ENCODE measurements at places on chromosomes 3 and 15.

- DNase-seq = no peak
Measured at GRCh38 chr15:50082066-50082465, 37.0 kb downstream of the ATP8B4 start.

GRCh38 chr15:53522991-53523390, 236.5 kb downstream of the WDR72 start:
- no peak for DNase-seq

DNA sequence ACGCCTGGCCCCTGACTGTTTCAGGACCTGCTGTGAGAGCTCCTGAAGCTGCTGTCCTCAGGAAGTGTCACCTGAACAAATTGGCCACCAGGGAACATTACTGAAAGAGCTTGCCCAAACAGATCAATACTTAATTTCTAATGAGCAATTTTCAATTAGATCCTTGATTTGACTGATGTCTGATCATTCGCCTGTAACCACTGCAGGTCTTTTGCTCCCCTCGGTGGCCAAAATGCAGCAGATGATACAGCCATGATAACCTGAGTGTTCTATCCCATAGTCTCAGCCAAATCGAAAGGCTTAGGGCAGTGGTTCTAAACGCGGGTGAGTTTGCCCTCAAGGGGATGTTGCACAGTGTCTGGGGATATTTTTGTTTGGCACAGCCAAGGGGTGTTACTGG, 57.6 kb upstream of the MEX3B start:
- no peak for DNase-seq

DNA sequence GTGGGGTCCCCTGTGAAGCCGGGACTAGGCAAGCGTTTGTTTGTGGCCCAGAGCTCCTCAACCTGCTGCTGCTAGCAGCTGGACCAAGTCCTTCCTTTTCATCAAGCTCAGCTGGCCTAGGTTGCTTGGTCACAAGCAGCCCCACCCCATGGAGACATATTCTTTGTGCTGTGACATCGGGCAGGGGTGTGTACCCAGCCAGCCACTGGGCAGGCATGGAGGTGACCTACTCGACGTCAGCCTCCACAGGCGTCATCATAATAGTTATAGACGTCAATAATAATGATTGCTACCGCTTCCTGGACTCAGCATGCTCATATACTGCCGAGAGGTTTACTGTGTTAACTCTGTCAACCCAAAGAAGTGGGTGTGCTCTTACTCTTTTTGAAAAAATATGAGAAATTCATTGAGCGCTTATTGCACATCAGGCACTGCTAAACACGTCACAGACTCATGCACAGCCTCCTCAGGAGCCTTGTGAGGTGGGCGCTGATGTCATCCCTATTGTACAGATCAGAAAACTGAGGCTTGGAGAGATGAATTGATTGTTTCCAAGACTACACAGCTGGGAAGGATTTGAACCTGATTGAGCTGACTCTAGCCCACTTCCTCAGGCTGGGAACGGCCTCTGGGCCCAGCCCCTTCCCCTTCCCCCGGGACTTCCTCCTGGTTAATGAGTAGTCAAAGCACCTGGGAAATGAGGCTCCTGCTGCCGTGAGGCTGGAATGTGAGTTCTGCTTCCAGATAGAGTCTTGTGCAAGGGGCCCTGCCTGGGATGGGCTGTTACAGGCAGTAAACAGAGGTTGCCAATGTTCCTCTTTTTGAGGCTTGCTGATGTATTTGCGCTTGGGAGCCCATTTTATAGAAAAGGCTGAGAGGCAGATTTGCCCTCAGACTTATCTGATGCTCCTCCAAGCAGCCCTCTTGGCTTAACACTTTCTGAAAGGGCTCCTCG, 16.2 kb downstream of the SLC6A6 start:
- no peak for DNase-seq

- DNase-seq = peak; percentile 55
Measured at GRCh38 chr3:72123908-72124441, 339.0 kb upstream of the PROK2 start.

- no peak for DNase-seq
Measured at GRCh38 chr15:85772668-85773067, 22.1 kb downstream of the KLHL25 start.

- DNase-seq = no peak
Measured at GRCh38 chr3:56878074-56878473, 76.3 kb upstream of the ARHGEF3 start.

DNA sequence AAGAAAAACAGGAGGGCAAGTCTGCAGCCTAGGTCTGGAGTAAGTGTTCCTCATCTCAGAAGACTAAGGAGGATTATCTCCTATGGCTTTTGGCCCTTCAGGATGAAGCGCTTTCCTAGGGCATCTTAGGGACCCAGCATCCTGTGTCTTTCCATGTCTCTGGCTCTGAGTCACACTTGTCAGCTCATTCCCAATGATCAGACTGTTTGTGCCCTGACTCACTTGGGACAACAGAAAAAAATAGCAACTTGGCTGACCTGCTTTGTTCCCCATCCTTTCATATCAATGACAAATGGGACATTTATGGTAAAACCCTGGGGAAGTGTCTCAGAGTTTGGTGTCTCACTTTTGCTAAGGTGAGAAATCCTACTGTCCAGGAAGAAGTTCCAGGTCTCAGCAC, 76.2 kb upstream of the OXTR start:
- peak; percentile 41 for DNase-seq

- DNase-seq = no peak
Measured at GRCh38 chr15:38147246-38147645, 105.4 kb upstream of the SPRED1 start.

DNA sequence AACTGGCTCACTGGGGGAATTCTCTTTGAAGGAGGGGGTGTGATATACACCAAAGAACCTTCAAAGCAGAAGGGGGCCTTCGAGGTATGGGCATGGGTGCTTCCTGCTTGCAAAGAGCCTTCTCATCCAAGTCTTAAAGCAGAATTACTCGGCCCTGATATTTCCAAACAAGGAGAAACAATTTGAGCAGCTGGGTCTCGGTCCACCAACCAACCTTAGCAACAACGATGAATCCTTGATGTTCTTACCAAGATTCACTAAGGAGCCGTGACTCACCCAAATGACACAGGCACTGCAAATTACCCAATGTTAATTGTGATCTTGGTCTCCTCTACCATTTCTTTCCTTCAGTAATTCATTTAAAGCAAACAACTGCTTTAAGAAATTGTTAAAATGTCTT, 7.7 kb downstream of the HOMER2 start:
- DNase-seq = no peak

DNA sequence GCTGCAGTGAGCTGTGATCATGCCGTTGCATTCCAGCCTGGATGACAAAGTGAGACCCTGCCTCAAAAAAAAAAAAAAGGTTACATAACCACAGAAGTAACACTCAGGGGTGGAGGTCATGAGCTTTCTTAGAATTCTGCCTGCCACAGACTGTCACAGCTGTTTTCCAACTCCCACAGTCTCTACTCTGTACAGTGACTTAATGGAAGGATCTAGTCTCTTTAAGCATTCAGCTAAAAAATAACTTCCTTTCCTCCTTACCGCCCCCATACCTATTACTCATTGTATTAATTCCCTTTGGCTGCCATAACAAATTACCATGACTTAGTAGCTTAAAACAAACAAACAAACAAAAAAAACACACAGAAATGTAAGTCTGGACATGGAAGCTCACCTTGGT, 99.6 kb upstream of the UBE2E1 start:
- DNase-seq = no peak

- DNase-seq = no peak
Measured at GRCh38 chr3:169907476-169907875, 3.9 kb upstream of the SAMD7 start.

DNA sequence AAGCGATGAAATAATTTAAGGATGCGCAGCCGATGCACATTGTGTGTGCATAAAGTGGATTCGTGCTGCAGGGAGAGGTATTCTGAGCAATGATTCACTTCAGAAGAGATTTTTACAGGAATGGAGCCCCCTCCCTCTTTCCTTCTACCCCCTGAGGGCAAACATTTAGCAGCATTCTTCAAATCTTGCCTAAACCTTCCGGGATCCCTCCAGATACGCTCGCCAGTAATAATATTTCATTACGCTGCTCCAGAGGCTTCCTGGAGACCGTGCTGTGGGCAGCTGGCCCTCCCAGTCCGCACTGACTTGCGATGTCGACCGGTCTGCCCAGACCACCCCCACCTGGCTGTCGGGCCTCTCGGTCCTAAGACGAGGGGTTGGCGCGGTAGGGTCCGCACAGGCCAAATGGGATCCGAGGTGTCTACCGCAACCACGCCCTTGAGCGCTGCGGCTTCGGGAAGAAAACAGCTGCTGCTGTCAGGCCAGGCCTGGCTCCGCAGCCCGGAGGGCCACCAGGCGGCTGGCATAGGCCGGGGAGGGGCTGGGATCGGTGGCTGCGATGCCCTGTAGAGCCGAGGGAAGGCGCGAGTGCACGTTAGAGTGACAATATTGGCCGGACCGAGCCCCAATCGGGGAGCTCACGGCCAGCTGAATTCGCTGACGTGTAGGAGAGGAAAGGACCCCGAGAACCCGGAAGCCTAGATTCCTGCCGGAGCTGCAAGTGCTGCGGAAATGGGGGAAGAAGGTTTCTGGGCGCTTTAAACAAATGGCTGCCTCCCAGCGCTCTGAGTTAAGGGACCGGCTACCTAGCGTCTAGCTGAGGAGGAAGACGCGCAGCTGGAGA, 14.3 kb downstream of the ZIC4 start:
- DNase-seq = no peak

- no peak for DNase-seq
Measured at GRCh38 chr15:81502439-81502838, 128.4 kb upstream of the TMC3 start.

GRCh38 chr3:194773771-194774455, 88.2 kb downstream of the FAM43A start:
- no peak for DNase-seq

GRCh38 chr15:64045774-64046420, 388 bp downstream of the DAPK2 start:
- no peak for DNase-seq

DNA sequence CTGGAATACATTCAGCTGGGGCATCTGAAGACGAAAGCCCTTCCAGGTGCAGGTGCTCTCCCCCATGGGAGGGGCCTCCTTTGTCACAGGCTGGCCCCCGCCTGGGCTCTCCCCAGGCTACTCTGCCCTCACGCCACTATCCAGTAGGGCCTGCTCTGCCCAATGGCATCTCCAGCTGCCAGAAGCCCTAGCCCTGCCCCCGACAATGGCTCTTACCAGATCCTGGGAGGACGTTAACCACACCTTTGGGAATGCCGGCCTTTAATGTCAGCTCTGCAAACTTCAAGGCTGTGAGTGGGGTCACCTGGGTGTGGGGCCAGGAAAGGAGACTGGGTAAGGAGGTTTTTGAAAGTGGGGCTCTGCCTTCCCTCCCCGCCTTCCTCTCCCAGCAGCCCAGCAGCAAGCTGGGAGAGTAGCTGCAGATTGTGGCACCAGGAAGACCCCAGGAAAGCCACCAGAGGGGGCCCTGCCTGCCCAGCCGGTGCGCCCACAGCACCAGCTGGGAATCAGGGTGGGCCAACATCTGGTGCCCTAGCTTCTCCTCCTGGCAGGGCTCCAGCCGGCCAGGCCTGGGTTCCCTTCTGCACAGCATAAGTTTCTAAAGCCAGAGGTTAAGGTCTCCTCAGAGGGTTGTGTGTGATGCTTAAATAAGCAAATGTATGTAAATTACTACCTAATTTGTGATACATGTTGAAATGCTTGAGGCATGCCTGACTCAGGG, 40.4 kb upstream of the SLC41A3 start:
- no peak for DNase-seq

- DNase-seq = peak; percentile 4
Measured at GRCh38 chr3:127929818-127930413, 14.9 kb downstream of the KBTBD12 start.

DNA sequence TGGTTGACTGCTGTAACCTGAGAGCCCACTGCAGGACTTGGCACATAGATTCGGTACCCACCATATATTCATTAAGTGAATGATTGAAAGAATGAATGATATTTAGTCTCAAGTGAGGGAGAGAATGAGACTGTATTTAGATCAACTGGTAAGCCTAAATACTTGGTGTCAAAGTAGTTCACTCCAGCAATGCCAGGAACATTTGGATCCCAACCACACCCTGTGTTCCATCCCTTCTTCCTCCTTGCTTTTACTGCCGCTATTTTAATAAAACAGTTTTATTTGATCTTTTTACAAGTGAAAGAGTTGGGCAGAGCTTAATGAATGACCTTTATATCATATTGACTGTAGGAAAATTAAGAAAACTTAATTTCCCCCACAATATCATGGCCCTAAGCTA, 473.6 kb upstream of the CBLB start:
- no peak for DNase-seq

- DNase-seq = no peak
Measured at GRCh38 chr3:51386159-51386851, 1.2 kb downstream of the MANF start.

DNA sequence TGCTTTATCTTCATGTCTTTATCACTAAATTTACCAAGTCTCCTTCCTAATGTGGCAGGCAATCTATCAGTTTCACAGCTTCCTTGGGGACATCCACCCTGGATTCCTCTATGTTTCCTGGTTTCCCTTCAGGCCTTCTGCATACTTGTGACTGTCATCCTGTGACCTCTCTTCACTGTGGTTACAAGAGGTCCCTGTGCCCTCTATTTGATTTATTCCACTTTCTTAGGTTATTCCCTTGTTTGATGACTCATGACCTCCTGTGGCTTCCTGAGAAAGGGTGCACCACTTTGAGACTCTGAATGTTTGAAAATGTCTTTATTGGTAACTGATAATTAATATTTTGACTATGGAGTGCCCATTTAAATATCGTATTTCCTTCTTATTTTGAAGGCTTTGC, 60.5 kb upstream of the KY start:
- no peak for DNase-seq

GRCh38 chr15:38554354-38554753, 10.3 kb downstream of the RASGRP1 start:
- no peak for DNase-seq

GRCh38 chr15:69976366-69976994, 121.2 kb downstream of the TLE3 start:
- no peak for DNase-seq

GRCh38 chr15:66298803-66299251, 5.5 kb downstream of the DIS3L start:
- no peak for DNase-seq

GRCh38 chr3:193498215-193498614, 56.5 kb downstream of the ATP13A4 start:
- no peak for DNase-seq

DNA sequence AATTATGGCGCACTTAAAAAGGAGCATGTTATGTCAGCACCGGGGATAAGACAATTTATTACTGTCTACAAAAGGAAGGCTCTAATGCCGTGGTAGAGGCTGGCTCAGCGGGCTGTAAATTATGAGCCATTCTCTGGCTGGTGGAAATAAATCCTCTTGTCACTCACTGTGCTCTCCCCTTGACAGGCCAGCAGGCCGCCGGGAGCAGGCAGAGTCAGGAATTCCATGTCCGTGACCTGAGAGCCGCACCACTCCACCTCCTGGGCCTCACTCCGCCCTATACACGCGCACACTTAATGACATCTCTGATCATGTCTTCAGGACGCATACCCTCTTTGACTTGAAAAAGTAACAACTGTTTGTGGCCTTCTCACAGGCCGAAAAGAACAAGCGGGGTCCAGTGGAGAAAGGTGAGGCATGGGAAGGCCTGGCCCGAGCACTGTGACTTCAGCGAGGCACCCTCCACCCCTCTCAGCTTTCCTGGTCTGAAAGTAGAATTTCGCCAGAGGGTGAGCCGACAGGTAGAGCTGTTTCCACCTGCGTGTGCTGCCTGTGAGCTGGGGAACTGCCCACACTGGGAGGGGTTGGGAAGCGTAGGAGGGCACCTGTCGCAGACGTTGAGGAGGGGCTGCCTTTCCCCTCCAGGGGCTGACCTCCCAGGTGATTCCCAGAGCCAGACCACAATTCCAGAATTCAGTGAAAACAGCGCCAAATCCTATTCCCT, 13.2 kb upstream of the PCSK6 start:
- no peak for DNase-seq

GRCh38 chr3:33975463-33975862, 177.0 kb downstream of the PDCD6IP start:
- no peak for DNase-seq
